ENCODE measurements at places on chromosomes 3 and 15. TPM values are rescaled to one million over a fixed set of nuclear protein-coding genes. Genes with fewer than 3 reads are reported as not detected.

The ABI3BP gene
- 0.21 TPM for total RNA-seq

The PPP1R14D gene
- total RNA-seq = 0.64 TPM

The IMPG2 gene
- total RNA-seq = 0.10 TPM

The MOBP gene
- not detected for total RNA-seq

DNA sequence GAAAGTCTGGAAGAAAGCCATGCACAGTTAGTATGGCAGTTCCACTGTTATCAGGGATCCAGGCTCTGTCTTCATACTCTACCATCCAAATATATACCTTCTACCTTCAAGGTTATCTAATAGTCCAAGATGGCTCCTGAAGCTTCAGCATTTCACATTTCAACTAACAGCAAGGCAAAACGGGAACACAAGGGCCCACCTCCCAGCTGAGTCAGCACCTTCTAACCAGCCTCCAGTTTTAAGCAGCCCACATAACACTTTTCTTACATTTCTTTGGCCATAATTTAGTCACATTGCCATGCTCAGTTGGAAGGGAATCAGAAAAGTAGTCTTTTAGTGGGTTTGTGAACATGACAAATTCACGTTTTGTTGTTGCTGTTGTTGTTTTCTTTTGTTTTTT, 15.4 kb upstream of the MSL2 start:
- no peak for DNase-seq
- no peak overlapping the region for H3K27ac ChIP-seq
- H3K36me3 ChIP-seq = no peaks in the 10 kb centered on the region
- H3K4me1 ChIP-seq = no peaks in the 10 kb centered on the region
- H3K4me3 ChIP-seq = no peak overlapping the region

DNA sequence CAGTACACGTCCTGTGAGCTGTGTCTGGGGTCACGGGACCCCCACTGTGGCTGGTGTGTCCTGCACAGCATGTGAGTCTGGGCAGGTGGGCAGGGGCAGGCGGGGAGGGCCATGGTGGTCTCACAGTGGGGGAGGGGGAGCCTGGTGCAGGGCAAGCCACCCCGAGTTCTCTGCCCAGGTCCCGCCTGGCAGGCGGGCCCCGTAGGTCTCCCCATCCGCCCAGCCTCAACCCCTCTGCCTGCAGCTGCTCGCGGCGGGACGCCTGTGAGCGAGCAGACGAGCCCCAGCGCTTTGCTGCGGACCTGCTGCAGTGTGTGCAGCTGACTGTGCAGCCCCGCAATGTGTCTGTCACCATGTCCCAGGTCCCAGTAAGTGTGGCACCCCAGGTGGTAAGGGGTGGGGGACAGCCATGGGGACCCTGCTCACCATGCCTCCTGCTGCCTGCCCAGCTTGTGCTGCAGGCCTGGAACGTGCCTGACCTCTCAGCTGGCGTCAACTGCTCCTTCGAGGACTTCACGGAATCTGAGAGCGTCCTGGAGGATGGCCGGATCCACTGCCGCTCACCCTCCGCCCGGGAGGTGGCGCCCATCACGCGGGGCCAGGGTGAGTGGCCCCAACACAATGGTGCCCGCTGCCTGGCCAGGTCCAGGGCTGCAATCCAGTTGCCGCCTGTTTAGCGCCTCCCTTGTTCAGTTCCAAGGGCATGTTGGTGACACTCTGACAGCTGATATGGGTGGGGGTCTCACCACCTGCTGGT, 21.9 kb downstream of the PLXNA1 start:
- H3K4me1 ChIP-seq = peaks cover 14% of the 10 kb centered on the region
- H3K4me3 ChIP-seq = no peak overlapping the region
- H3K36me3 ChIP-seq = no peaks in the 10 kb centered on the region
- H3K27ac ChIP-seq = no peak overlapping the region
- H3K27me3 ChIP-seq = no peaks in the 10 kb centered on the region
- no peak for DNase-seq

DNA sequence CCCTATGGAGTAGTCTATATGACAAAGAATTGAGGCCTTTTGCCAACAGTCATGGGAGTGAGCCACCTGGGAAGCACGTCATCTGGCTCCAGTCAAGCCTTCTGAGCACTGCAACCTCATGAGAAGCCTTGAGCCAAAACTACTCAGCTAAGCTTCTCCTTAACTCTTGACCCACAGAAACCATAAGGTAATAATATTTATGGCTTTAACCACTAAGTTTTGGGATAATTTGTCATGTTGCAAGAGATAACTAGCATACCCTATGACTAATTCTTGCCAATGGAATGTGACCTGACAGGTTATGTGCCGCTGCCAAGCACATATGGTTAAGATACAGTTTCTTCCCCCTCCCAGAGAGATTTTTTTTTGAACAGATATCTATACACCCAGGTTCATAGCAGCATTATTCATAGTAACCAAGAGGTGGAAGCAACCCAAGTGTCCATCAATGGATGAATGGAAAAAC, 11.8 kb upstream of the SLC6A11 start:
- H3K27ac ChIP-seq = no peak overlapping the region
- peaks cover 4% of the 10 kb centered on the region for H3K27me3 ChIP-seq
- H3K4me3 ChIP-seq = no peak overlapping the region
- no peak for DNase-seq
- no peaks in the 10 kb centered on the region for H3K36me3 ChIP-seq

- no peak overlapping the region for H3K4me3 ChIP-seq
- peaks cover 20% of the 10 kb centered on the region for H3K36me3 ChIP-seq
- no peak overlapping the region for H3K27ac ChIP-seq
Observed at GRCh38 chr3:15243822-15244482, 37.9 kb downstream of the CAPN7 start.

DNA sequence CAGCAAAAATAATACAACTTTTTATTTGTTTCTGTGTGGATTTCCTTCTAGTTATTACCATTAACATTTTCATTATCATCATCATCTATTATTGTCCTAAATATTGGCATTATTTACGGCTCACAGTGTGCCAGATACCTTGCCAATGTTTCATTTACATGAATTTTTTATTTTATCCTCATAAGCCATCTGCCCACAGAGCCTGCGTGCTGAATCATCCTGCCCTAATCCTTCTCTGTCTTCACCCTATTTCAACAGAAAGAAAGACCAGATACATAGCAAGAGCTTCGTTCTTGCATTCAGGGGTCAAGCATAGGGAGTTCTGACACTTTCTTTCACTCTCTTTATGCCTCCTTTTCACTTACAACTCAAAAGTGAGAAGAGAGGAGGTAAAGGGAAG, 82.0 kb downstream of the KCNMB2 start:
- no peak for DNase-seq
- H3K36me3 ChIP-seq = no peaks in the 10 kb centered on the region

- H3K36me3 ChIP-seq = no peaks in the 10 kb centered on the region
- H3K4me3 ChIP-seq = no peak overlapping the region
- DNase-seq = no peak
- H3K27me3 ChIP-seq = no peaks in the 10 kb centered on the region
- H3K27ac ChIP-seq = no peak overlapping the region
- H3K4me1 ChIP-seq = no peaks in the 10 kb centered on the region
Observed at GRCh38 chr15:87123676-87124382, 1044.2 kb downstream of the AGBL1 start.

DNA sequence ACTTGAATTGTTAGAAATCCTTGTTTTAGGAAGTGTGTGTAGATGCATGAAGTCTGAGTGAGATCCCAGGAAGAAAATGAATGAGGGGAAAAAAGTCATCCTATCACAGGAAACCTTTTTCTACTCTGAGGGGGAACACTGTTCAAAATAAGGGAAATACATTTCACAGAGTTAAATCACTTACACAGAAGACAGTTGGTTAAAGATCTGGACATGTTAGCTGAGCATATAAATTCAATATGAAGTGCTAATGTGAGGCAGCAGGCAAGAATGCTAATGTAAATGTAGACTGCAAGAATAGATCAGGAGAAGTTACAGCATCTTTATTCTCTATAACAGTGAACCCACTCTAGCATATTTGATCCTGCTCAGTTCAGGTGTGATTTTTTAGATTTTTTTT, 2.6 kb downstream of the TBCCD1 start:
- no peak for DNase-seq
- H3K4me3 ChIP-seq = no peak overlapping the region
- H3K27me3 ChIP-seq = no peaks in the 10 kb centered on the region
- H3K4me1 ChIP-seq = peaks cover 9% of the 10 kb centered on the region
- H3K36me3 ChIP-seq = peaks cover 3% of the 10 kb centered on the region
- H3K27ac ChIP-seq = no peak overlapping the region

GRCh38 chr3:59791774-59792308, 742.0 kb upstream of the CFAP20DC start:
- no peak overlapping the region for H3K4me3 ChIP-seq
- no peaks in the 10 kb centered on the region for H3K36me3 ChIP-seq
- no peaks in the 10 kb centered on the region for H3K27me3 ChIP-seq
- H3K4me1 ChIP-seq = no peaks in the 10 kb centered on the region

GRCh38 chr3:171718493-171719185, 91.6 kb downstream of the PLD1 start:
- no peak overlapping the region for H3K27ac ChIP-seq
- no peak for DNase-seq
- H3K4me1 ChIP-seq = no peaks in the 10 kb centered on the region

DNA sequence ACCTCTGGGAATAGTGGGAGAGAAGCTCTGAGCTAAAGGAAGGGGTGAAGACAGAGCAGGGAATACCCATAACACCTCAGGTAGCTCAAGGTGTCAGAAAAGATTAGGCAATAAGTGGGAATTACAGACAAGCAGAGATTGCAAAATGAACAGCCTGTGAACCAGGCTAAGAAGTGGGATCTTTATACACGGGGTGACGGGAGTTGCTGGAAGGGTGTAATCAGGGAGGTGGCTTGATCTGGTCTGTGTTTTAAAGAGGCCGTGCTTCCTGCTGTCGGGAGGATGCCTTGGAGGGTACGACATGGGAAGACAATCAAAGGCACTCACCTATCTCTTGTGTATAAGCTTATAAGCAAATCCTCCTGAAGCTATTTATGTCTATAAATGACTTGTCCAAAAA, 216.3 kb downstream of the CLSTN2 start:
- no peak for DNase-seq
- H3K4me3 ChIP-seq = no peak overlapping the region
- no peaks in the 10 kb centered on the region for H3K36me3 ChIP-seq
- no peaks in the 10 kb centered on the region for H3K27me3 ChIP-seq

DNA sequence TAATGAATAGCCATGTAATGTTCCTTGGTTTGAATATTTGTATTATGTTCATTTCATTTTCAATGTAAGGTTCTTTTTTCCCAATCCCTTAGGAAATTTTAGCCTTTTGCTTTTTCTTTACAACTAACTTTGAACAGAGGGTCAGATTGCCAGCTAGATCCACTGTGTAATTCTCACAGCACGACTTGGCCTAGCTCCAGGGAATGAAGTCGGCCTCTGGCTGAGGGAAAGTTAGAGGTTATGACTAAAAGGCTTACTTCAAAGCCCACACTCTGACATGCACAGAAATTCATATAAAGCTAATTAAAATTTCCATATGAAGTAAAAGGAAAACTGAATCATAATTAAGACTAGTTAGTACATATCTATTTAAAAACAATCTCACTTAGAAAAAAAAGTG, 38.7 kb downstream of the ROBO1 start:
- no peaks in the 10 kb centered on the region for H3K4me1 ChIP-seq
- H3K27me3 ChIP-seq = no peaks in the 10 kb centered on the region
- no peak overlapping the region for H3K4me3 ChIP-seq

DNA sequence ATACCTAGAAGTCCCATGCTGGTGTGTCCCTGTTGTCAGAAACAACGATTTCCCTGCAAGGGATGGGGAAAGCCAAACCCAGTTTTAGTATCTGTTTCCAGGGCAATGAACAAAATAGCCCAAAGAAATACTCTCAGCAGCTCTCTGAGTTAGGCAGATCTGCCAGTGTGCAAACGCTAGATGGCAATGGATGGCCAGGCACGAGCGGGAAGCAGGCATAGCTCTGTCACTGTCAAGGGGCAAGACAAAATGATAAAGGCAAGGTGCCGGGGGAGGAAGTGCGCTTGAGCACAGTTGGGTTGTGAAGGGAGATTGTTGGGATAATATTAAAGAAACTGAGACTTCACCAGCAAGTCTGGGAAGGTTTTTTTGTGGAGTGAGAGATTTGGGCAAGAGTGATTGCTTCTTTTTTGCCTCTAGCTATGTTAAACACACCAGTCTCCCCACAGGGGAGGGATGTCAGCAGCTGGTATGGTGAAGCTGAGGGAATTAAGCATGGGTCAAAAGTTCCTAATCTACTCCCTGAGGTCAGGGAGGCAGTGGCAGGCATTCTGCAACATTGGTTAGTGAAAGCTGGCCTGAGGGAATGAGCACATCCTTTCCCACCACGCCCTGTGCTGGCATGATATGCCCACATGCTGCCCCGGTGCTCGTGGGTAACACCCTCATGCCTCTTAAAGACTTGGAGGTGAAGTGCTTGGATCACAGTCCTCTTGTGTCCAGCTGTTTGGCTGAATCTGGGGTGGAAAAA, 117.5 kb downstream of the PDCD6IP start:
- no peak overlapping the region for H3K27ac ChIP-seq
- no peaks in the 10 kb centered on the region for H3K4me1 ChIP-seq
- no peak overlapping the region for H3K4me3 ChIP-seq
- H3K36me3 ChIP-seq = no peaks in the 10 kb centered on the region
- H3K27me3 ChIP-seq = no peaks in the 10 kb centered on the region
- no peak for DNase-seq

DNA sequence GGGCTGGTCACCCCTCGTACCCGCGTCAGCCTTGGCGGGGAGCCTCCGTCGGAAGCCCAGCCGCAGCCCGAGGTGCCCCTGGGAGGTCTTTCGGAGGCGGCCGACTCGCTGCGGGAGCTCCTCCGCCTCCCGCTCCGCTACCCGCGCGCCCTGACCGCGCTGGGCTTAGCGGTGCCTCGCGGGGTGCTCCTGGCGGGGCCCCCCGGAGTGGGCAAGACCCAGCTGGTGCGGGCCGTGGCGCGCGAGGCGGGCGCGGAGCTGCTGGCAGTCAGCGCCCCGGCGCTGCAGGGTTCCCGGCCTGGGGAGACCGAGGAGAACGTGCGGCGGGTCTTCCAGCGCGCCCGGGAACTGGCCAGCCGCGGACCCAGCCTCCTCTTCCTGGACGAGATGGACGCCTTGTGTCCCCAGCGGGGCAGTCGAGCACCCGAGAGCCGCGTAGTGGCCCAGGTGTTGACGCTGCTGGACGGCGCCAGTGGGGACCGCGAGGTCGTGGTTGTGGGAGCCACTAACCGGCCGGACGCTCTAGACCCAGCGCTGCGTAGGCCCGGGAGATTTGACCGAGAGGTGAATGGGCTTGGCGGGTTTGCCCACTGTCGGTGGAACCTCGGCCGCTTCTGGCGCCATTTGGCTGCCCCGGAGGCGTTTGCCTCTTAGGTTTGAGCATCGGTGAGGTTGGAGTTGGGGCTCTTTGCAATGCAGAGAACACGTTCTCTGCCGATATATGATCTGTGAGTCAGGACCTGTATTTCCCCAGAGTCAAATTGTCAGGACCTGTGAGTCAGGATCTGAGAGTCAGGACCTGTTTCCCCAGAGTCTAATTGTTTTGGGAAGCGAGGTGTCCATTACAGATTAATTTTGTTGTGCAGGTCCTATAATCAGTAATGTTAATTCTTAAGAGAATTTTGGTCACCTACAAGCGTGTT, 24.9 kb upstream of the GATM start:
- peak overlapping the region; percentile 86 for H3K4me3 ChIP-seq
- peak overlapping the region; percentile 100 for H3K27ac ChIP-seq
- peaks cover 29% of the 10 kb centered on the region for H3K36me3 ChIP-seq
- DNase-seq = no peak

DNA sequence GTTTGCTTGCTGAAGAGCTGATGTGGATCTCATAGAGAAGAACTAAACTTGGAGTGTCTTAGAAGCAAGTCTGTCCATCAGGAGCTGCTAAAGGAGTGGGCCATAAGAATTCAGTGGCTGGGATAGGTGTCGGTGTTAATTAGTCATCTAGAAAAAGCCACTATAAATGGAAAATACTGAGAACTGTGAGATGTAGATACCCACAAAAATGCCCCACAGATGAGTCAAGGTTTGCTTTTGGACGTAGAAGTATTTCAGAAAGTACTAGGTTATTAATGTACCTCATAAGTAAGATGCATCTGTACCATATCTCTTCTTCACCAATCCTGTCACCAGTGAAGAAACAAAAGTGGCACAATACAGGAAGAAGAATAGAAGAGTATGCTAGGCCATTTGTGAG, 530.9 kb upstream of the TGFBR2 start:
- H3K4me3 ChIP-seq = no peak overlapping the region
- no peaks in the 10 kb centered on the region for H3K27me3 ChIP-seq
- DNase-seq = no peak

All from Panc1 (cell line).